ENCODE measurements at places on chromosomes 5 and 9.

GRCh38 chr5:66894480-66895240, 298.5 kb downstream of the MAST4 start:
- DNase-seq: no peak

GRCh38 chr5:570446-570845, 41.7 kb upstream of the CEP72 start:
- peak; percentile 11 for DNase-seq

DNA sequence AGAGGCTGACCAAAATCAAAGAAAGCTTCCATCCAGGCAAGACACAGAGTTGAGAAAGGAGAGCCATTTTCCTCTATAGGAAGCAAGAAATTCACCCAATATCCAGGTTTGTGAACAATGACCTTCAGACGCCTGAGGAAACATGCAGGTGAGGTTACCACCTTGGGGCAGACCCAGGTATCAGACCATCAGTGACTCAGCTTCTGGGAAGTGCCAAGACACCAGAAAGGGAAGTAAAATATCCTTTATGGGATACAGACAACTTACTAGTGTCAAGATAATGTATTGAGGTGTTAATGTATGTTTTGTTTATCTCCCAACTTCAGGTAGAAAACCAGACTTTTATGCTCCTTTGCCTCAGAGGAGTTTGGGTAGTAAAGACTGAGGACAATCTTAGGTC, 2.2 kb upstream of the DTWD2 start:
- no peak for DNase-seq

- no peak for DNase-seq
These were observed 61.3 kb downstream of the KCNIP1 start for GRCh38 chr5:170565072-170565471.

DNA sequence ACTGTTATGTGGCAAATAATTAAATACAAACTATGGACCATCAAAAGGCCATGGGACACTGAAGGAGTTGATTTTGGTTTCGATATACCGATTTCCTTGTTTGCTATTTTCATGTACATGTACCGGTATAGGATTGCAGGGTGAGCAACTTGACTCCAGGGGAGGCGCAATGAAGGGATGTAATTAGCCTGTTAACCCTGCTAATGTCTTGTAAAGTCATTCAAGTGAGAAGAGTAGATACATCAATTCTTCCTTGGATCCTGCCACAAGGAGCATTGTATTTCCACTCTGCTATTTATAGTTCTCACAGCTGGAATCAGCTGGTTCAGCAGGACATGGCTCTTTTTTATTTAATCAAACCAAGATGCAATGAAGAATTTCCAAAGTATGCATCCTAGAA, 102.0 kb downstream of the STK32A start:
- no peak for DNase-seq

GRCh38 chr5:109006129-109006528, 258.4 kb downstream of the FER start:
- no peak for DNase-seq

DNA sequence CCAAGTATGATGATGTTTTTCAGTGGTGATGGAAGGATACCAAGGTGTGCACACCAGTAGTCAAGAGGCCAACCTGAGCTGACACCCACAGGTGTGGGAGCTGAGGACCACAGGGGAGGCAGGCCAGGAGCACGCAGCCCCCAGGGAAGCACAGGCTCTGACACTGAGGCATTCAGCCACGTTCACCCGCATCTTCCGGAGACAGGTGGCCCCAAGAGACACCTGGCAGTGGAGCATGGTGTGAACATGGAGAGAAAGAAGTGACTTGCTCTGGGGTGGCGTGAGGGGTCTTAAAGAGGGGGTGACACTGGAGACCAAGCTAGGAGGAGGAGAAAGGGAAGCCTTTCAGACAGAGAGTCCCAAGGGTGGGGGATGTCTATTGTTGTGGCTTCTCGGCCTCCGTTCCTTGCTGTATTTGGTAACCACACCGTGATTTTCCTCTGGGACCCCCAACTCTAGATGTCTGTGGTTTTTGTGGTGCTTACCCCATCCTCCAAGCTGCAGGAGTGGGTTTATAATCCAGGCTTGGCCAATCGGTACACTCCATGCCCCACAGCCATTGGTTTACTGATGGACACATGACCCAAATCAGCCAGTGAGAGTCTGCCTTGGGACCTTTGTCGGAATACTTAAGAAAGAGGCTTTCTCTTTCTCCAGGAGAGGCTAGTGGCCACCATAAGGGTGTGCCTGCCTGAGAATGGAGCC, 84.6 kb downstream of the HRH2 start:
- no peak for DNase-seq

GRCh38 chr9:121713400-121714070, 62.1 kb downstream of the DAB2IP start:
- no peak for DNase-seq

- no peak for DNase-seq
These were observed 95.2 kb downstream of the CNTLN start for GRCh38 chr9:17229945-17230560.

DNA sequence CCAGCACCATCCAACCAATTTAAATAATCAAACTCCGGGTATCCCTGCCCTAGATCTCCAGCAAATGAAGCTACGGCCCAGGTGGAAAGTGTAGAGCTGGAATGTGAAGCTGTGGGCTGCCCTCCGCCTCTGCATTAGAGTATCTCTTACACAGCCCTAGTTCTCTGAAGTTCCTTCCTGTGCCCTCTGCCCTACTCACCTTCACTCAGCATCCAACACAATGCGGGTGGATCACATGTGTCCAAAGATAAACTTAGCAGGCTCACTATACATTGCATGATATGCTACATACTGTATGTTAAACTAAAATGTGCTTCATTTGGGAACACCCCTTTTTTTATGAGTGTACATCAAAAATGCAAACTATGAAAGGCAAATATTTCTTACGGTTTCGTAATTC, 70.0 kb upstream of the RAD23B start:
- DNase-seq: no peak

DNA sequence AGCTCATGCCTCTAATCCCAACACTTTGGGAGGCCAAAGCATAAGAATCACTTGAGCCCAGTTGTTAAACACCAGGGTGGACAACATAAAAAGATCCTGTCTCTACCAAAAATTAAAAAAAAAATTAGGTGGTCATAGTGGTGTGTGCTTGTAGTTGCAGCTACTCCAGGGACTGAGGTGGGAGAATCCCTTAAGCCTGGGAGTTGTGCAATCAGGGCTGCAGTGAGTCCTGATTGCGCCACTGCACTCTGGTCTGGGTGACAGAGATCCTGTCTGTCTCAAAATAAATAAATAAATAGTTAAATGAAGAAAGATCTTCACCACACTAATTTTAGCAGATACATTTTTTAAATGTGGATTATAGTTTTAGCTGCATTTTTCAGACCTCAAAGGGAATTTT, 433.2 kb downstream of the MAT2B start:
- no peak for DNase-seq

GRCh38 chr5:147616421-147616820, 106.6 kb upstream of the DPYSL3 start:
- no peak for DNase-seq

DNA sequence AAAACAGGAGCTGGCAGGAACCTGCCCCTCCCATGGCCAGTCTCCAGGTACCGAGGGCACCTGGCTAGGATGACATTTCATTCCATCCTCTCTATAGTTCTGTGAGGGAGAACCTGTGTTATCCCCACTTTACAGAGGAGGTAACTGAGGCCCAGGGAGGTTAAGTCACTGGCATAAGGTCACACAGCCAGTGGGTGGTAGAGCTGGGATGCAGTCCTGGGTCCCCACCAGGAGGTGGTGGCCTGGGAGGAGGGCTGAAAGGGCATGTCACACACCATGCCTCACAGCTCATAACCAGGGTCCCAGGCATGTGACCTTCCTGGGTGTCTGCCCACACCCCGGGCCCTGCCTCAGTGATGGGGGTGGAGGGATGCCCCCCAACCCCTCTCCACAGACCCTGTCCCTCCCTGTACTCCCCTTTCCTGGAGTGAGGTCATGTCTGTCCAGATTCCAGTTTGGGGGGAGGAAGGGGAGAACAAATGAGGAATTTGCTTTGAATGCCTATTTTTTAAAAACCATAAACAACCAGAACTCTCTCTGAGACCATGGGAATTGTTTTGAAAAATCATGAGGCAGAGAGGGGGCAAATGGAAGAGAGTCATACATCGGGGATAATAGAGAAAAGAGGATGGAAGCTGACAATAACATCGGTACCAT, 77.7 kb upstream of the STXBP1 start:
- DNase-seq: no peak

- DNase-seq: no peak
These were observed 174.4 kb downstream of the MARCHF11 start for GRCh38 chr5:16005225-16005624.

DNA sequence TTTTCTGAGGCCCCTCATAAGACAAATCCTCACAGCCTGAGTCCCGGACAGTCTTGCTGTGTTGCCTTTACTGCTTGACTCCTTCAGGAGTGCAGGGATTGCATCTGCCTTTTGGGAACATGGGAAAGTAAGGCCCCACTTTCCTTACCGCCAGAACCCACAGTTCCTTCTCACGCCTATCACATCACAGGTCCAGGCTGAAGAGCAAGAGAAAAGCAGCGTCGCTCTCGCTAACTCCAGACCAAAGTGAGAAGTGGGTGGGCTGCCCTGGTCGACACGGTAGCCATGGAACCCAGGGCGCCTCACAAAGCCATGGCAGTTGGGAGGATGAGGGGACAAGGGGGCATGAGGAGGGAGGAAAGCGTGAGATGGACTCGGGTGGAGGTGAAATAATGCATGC, 7.9 kb upstream of the ZDHHC11 start:
- no peak for DNase-seq

GRCh38 chr9:20462410-20462809, 159.9 kb downstream of the MLLT3 start:
- DNase-seq: no peak

DNA sequence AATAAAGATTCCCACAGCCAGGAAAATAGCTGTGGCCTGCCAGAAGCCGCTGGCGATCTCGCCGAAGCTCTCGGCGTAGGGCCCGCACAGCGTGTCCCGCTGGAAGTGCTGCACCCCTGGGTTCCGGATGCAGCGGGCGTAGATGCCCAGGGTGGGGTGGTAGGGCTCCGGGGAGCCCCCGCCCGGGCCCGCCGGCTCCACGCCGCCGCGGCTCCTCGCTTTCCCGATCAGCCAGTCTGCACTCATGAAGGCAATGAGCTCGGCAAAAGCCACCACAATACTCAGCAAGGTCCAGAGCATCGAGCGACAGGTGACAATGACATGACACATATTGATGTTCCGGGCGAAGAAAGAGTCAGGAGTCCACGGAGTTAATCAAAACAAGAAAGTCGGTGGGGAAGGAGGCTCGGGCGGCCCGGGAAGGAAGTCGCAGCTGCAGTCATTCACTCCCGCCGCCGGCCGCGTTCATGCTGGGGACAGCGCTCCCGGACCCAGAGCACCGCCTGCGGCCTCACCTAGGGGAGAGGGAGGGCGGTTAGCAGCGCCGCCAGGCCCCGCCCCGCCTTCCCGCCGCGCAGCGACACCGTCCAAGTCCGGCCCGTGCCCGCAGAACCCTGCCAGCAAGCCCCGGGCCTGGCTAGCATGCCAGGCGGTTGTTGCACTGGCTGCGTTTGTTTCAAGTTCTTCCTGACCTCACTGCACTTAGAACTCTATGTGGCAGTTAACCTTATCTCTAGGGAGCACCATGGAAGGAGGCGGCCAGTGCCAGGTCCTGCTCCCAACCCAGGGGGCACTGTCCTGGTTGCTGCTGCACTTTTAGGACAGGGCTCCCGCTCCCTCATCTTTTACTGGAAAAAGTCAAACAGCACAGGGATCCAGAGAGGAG, 138.4 kb downstream of the LHFPL2 start:
- peak; percentile 70 for DNase-seq

- DNase-seq: no peak
These were observed 36.1 kb downstream of the MARCHF11 start for GRCh38 chr5:16143361-16144049.

DNA sequence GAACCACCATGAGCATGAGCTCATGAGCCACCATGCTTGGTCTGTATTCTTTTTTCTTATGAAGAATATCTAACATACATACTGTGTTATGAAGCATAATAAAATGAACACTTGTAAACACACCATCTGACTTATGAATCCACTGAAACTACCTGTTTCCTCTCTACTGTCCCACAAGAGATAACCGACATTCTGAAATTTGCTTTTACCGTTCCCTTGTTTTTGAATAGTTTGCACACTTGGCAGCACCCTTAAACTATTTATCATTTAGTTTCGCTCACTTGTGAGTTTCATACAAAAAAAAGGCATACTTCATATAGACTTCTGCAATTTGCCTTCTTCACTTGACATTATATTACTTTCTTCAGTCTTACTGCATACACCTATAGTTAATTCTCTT, 8.9 kb downstream of the LARS1 start:
- DNase-seq: no peak

GRCh38 chr5:141517312-141517711, 28.4 kb downstream of the PCDHGC5 start:
- DNase-seq: no peak

- DNase-seq: no peak
These were observed 47.3 kb upstream of the TNC start for GRCh38 chr9:115165233-115165632.

GRCh38 chr5:107184871-107185270, 485.9 kb downstream of the EFNA5 start:
- no peak for DNase-seq

DNA sequence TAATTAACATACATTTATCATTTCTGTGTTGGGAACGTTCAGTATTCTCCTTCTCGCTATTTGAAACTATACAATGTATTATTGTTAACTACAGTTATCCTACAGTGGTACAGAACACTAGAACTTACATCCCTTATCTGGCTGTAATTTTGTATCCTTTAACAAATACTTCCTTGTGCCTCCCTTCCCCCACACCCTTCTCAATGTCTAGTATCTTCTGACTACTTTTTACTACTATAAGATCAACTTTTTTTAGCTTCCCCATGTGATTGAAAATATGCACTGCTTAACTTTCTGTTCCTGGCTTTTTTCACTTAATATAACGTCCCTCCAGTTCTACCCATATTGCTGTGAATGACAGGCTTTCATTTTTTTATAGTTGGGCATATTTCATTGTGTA, 253.5 kb downstream of the RAB3C start:
- DNase-seq: no peak

GRCh38 chr9:127451608-127451857, 223 bp downstream of the LRSAM1 start:
- no peak for DNase-seq

GRCh38 chr5:82205005-82205404, 73.1 kb downstream of the RPS23 start:
- no peak for DNase-seq
